ENCODE measurements at places on chromosomes 11 and 22.
A peak's percentile ranks its signal among the peaks of the same experiment; 100 is the strongest.

- no peak for DNase-seq
Measured at GRCh38 chr11:101096036-101096704, 33.4 kb downstream of the PGR start.

DNA sequence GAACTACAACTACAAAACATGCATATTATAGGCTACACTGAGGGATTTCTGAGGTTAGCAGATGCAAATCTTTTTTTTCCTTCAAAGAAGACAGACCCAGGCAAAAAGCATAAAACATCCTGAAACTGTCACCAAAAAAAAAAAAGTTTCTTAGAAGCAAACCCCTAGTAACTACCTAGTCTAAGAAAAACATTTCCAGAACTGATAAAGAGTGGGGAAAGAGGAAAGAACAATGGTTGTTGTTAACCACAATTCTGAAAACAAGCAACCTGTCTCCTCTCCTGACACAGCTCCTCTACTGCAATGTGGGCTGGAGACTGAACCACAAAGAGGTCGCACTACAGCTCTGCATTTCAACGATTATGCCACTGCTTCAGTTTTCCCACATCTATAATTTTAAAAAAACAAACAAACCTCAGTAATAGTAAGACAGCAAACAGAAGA lies 15.0 kb downstream of the DENND5A start:
- DNase-seq = peak; percentile 60

DNA sequence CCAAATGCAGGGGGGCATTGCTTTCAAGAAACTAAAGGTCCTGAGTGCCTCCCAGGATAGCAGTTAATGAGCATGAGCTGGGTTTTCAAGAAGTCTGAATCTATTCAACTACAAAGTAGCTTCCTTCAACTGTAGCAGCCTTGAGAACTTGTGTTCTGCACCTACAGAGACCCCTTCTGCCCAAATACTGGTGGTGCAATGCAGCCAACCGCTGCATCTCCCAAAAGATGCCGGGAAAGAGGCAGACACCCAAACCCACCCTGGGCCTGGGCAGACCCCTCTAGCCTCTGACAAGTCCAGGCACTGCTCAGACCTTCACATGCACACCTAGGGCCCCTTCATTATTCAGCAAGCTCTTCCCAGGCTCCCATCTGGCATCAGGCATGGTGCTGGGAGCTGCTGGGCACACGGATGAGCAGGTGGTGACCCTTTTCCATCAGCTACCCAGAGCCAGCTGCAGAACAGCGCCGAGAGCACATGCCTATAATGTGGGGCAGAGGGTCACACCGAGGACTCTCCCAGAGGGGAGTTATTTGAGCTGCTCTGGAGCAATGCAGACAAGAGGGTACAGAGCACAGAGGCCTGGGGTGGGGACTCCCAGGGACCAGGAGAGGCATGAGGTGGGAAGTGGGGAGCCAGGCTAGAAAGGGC lies 44.9 kb upstream of the ETS1 start:
- peak; percentile 67 for DNase-seq

- DNase-seq = no peak
Measured at GRCh38 chr22:35266277-35266676, 9.0 kb downstream of the HMGXB4 start.

GRCh38 chr11:117517097-117517496 lies 189.4 kb downstream of the CEP164 start:
- DNase-seq = no peak

- no peak for DNase-seq
Measured at GRCh38 chr22:50174382-50175190, 4.1 kb downstream of the PANX2 start.

- no peak for DNase-seq
Measured at GRCh38 chr11:34134765-34135164, 29.3 kb downstream of the NAT10 start.

- peak; percentile 25 for DNase-seq
Measured at GRCh38 chr11:112795142-112795815, 165.9 kb upstream of the NCAM1 start.

DNA sequence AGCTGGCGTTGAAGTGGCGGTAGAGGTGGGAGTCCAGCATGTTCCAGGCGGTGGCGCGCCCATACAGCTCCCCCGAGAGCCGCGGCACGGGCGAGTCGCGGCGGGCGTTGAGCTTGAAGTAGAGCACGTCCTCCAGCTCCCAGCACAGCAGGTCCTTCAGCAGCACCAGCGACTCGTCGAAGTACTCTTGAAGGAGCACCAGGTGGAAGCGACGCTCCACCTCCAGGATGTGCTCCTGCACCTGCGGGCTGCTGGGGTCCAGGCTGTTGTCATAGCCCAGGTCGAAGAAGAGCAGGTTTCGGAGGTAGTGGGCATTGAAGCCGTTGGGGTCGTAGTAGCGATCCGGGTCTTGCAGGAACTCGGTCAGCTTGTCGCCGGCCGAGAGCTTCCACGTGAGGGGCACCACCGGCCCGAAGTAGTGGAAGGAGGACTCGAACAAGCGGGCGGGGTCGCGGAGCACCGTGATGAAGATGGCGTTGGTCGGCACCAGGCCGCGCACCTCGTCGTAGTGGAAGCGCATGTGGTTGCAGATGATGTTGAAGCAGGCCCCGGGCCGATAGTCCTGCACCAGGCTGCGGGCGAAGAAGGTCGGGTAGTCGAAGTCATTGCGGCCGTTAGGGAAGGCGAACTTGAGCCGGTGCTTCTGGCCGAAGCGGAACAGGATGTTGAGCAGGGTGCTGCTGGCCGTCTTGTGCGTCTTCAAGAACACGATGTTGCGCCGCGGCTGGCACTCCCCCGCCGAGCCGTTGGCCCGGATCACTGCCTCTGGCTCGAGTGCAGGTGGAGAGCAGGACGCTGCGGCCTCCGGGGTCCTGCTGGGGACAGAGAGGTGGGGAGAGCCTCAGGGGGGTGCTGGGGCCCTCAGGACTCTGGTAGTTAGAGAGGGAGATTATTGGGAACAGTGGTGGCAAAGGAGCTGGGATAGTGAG lies 9.0 kb upstream of the SEC14L6 start:
- no peak for DNase-seq

GRCh38 chr11:70647188-70648166 lies 249.1 kb downstream of the CTTN start:
- no peak for DNase-seq

- DNase-seq = no peak
Measured at GRCh38 chr11:23586173-23586572, 725.9 kb upstream of the CCDC179 start.

DNA sequence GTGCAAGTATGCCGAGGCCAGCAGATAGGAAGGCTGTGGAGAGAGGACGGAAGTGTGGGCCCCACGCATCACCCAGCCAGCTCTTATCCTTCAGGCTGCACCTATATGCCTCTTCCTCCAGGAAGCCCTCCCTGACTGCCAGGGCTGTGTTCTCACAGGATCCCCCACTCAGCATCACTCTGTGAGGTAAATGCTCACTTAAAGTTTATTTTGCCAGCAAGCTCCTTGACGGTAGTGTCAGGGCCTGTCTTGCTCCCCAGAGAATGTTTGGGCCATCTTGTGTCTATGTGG lies 4.4 kb downstream of the TBX10 start:
- no peak for DNase-seq

DNA sequence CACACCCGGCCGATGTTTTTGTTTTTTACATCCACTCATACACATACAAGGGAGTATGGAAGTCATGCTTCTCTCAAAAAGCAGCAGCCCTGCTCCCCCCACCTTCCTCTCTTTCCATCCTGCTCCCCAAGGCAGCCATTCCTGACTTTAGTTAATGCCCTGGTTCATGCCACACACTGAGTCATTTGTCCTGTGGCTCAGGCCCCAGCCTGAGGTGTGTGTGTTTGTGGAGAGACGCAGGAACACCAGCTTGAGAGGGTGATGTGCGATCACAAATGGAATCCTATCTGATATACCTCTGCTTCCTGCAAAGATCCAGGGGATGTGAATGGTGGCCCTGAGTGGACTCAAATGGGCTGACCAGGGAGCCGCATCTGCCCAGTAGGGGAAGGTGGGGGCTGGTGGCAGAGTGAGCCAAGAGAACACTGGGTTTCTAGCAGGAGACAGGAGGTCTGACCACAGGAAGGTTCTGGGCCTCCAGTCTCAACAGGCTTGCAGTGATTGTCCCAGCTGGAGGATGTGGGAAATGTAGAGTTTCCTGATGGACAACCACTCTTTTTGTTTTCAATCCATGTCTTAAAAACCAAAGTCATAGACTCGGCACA lies 86.7 kb downstream of the OSBP2 start:
- DNase-seq = no peak

DNA sequence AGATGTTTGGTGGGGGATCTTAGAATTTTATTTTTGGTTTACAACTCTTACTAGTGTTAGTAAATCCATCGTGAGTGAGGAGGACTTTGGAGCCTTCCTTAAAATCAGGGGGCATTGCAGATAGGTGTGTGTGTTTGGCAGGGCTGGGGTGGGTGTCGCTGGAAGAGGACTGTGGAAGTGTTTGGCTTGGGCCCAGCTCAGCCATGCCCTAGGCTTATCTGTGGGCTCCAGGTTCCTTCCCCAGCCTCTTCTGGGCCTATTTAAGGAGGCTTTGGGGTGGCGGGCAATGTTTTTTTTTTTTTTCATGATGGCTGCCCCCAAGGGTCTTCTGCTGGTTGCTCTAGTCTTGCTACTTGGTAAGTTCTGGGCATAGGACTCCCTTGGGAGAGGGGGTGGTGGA lies 22.1 kb downstream of the MTFP1 start:
- no peak for DNase-seq

GRCh38 chr11:130611791-130612251 lies 163.4 kb downstream of the ADAMTS15 start:
- DNase-seq = no peak

DNA sequence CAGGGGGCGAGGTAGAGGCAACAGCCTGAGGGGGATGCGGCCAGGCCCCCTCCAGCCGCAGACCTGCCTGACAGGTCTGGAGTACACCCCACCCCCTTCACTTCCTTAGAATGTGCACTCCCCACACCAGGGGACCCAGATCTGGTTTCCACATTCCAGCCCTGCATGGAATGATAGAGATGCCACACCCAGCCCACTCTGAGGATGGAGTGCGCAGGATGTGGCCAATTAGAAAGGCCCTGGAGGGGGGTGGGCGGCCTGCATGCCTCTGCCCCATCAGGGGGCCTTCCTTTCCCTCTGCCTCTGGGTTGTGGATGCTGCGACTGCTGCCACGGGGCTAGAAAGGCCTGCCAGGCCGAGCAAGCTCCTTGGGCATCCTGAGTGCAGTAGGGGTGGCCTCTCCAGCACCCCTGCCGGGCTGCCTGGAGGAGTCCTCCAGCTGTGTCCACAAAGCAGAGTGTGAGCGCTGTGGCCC lies 28.2 kb upstream of the MGAT3 start:
- no peak for DNase-seq

DNA sequence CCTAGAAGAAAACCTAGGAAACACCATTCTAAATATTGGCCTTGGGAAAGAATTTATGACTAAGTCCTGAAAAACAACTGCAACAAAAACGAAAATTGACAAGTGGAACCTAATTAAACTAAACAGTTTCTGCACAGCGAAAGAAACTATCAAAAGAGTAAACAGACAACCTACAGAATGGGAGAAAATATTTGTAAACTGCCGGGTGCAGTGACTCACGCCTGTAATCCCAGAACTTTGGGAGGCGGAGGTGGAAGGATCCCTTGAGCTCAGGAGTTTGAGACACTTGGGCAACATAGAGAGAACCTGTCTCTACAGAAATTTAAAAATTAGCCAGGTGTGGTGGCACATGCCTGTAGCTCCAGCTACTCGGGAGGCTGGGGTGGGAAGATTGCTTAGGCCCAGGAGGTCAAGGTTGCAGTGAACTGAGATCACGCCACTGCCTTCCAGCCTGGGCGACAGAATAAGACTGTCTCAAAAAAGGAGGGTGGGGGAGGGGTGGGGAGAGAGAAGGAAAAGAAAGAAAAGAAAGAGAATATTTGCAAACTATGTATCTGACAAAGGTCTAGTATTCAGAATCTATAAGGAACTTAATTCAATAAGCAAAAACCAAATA lies 14.0 kb downstream of the OR2AT4 start:
- no peak for DNase-seq

DNA sequence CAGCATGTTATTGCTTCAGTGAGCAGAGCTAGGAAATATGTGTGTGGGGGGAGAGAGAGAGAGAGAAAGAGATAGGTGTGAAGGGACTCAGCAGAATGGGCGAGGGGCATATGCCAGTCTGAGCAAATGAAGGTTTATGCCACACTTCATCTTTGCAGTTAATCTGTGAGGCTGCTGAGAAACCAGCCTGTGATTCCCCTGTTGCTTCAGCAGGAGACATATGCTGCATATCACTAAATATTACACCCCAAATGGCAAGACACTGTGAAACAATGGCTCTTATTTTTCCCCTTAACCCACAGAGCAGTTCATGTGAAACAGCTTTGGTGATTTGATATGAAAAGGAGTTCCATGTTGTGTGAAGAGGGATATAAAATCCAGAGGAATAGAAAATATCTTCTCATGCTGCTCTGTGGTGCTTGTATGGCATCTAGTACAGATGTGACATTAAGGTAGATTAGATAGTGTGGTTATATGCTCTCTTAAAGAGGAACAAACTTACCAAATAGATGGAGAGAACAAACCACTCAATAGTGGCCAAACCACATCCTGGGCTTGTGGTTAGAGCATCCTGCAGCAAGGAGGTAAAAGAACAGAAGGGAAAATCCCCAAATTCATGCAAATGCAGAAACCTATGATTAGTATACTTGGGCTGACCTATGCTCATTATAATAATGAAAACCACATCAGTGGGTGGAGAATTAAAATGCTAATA lies 864.2 kb downstream of the FAM181B start:
- peak; percentile 85 for DNase-seq

DNA sequence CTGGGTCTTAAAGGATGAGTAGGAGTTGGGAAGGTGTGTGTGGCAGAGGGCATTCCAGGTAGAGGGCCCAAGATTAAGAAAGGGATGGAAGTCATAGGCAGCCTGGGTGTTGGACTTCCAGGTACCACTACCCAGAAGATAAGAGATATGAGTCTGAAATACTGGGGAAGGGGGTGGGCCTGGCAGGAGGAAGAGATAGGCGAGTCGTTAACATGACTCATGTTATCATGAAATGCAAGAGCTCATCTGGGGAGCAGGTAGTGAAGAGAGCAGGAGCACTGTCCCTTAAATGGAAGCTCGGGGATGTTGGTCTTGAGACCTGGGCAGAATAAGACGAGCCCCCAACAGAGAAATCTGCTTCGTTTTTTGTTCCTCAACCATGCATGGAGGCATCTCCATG lies 10.2 kb downstream of the ZC3H7B start:
- no peak for DNase-seq

DNA sequence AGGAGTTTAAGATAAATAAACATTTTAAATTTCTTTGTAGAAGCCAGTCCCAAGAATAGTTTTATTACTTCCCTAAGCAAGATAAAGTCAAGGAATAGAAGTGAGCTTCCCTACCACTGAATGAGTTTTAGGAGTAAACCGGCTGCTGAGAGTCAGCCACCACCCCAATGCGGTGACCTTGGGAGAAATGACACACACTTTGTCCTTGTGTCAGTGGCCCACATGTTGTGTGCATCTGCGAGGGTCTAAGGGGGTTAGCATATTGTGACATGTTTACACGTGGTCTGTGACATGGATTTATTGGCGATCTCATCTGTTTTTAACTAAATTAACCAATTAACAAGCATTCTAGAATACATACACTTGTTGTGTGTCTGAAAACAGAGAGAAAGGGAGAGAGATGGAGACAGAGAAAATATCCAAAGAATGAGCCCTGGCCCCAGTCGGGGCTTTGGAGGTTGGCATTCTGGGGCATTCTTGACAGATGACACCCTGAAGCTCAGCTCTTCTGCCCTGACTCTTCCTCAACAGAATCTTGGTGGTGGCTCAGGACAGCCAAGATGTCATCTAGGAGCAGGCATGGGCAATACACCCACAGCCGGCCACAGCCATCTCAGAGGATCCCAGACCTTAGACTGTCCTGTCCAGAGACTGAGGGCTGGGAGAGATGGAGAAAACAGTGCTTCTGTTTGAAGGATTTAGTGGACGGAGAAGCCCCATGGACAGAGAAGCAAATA lies 29.7 kb upstream of the TMPRSS4 start:
- DNase-seq = no peak

Data from CD4-positive, alpha-beta T cell treated with Interleukin-2 at 100 ng/mL for 4 hours (primary cell).